Cerebellar nuclear complex (tissue), 1 donor: ENCODE measurements at places on chromosomes 5 and 9.
A peak's percentile ranks its signal among the peaks of the same experiment; 100 is the strongest.

DNA sequence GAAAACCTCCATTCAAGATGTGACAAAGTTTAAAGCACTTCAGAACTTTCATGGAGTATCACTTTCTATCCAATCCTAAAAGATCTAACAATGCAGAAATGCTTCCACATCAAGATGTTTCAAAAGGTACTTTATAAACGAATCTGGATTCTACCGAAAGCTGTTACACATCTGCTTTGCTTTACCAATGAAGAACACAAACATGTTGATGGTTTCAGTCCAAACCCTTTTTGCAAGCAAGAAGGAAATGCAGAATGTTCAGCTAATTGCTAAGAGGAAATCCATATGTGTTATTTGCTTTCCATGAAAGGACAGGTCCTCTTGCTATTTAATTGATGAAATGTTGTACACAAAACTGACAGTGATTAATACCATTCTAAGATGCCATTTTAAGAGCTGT is 419.6 kb downstream of the EFNA5 start:
- DNase-seq, result no peak

DNA sequence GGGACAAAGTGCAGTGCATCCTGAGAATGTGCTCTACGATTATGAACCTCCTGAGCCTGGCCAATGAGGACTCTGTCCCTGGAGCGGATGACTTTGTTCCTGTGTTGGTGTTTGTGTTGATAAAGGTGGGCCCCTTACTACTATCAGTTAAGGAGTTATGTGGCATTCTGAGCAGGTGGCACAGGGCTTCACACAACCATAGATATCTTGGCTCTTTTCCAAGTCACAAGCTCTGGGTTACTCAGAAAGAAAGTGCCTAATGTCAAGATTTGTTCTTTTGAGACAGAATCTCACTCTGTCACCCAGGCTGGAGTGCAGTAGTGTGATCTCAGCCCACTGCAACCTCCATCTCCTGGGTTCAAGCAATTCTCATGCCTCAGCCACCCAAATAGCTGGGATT is 99.0 kb downstream of the GAPVD1 start:
- no peak for DNase-seq

DNA sequence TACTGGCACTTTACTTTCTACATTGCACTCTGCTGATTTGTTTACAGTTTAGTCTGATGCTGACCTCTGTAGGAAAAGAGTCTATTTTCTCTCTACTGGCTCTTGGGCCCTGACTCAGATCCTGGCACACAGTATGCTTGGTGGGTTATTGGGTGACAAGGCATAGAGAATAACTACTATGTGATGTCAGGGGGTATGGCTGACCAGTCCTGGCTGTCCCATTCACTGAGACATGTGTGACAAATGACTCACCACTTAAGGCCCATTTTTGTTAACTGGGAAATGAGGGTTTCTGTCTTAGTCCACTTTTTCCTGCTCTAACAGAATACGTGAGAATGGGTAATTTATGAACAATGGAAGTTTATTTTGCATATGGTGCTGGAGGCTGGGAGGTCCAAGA is 66.4 kb downstream of the DAPK1 start:
- no peak for DNase-seq

DNA sequence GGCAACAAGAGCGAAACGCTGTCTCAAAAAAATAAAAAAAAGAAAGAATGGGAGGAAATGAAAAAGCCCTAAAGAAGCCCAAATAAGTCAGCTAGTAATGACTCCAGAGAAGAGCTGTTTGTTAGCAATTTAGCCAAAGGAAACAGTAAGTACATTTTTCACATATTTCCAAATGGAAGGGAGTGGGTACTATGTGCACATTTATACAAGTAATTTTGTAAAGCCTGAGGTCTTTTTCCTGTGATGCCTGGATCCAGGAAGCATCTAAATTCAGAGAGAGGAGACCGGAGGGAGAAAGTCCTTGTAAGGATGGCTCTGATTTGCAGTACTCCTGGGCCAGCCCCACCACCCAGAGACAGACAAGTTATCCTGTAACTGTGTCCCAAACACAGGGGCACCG is 14.7 kb downstream of the FBP1 start:
- DNase-seq, result no peak

DNA sequence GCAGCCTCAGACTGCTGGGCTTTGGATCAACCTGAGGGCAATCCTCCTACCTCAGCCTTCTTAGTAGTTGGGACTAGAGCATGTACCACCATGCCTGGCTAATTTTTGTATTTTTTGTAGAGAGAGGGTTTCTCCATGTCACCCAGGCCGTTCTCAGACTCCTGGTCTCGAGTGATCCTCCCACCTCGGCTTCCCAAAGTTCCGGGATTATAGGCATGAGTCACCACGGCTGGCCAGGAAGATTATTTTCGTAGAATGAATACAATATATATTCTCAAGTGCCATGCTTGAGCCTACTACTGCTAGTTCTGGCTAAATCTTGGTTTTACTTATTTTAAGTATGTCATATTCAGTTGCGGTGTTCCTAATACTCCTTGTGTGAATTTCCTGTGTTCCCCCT is 88.2 kb upstream of the CLINT1 start:
- no peak for DNase-seq

DNA sequence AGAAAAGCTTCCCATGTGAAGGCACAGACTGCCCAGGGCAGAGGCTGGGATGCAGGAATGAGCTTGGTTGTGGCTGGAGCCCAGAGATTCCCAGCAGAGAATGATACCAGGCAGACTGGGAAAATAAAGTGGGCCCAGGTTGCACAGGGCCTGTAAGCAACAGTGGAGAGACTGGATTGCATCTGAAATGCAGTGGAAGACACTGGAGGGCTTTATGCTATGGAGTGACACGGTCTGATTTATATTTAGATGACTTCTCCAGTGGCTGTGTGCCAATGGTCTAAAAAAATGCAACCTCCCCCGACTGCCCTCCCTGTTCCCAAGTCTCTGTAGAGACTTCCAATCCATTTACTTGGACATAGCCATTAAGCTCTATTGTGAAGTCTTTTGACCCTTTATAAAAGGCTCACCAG is 951.1 kb upstream of the DMAC1 start:
- DNase-seq, result no peak

DNA sequence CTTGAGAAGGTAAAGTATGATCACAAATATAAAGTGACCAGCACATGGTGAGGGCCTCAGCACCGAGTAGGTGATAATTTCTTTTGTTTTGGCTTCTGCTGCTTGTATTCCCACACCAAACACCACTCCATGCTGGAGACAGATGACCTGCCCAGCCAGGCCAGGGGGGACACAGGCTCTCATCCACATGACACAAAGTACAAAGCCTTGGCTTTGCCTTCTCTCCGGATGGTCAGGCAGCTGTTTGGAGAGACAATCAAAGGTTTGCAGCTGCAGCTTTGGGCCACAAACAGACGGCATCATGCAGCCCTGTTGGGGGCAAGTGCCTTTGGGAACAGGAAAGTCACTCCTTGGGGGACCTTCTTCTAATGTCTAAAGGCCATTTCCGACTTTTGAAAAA is 226.2 kb upstream of the KLF4 start:
- DNase-seq, result no peak

DNA sequence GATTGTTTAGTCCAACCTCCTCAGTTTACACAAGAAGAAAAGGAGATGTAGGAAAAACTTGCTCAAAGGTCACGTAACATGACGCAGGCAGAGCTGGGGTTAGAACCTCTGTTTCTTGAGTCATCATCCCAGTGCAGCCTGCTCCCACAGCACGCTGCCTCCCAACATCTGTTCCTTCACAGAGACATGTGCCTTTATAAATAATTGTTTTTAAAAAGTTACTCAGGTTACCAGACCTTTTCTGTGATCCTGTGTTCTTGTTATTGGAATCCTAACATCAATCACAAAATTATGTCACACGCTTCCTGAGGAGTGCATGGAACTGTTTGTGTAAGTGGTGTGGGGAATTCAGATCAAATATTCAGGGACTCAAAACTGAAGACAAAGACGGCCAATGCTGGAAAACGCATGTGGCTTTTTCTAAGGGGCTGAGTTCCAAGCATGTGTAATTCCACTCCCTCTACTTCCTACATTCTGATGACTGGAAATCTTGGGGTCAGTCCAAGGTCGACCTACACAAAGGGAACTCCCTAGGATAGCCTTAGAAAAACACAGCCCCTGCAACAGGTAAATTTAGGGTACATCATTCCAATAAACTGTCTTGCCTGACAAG is 184.3 kb downstream of the TSSK1B start:
- DNase-seq, result no peak

- DNase-seq, result no peak
Observed at GRCh38 chr5:124421584-124421983, 324.9 kb downstream of the ZNF608 start.

DNA sequence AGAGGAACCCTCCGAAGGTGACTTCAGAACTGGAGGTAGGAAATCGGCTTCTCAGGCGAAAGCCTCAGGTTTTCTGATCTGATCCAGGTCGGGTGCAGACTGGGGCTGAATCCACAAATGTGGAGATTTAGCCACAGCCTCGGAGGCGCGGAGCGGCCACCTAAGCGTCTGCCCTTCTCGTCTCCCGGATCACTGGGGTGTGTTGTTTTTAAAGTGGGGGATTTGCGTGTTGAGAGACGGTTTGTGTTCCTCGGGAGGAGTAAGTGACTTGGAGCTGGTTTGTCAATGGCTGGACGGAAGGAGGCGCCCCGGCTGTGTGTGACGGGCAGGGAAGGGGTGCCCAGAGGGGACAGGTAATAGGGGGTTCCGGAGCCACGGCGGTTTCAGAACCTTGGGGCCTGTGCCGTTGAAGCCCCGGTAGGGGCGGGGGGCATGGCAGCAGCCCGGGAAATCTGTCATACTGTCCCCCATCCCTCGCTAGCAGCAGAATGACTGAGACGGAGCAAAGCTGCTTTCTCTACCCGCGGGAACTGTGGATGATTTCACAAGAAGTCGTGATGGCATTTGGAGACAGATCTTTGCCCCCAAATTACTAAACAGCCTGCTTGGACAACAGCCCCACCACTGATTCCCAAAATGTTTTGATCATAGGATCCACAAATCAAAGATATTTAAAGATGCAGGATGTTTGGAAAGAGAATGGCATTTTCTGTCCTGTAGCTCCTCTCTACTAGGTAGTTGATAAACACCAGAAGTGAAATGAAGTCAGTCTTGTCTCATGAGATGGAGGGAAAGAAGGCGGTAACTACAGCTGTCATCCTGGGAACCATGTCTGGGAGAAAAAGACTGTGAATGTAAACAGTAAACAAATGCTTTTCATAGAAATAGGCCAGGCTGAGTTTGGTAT is 216.5 kb downstream of the PDZD2 start:
- DNase-seq, result no peak

DNA sequence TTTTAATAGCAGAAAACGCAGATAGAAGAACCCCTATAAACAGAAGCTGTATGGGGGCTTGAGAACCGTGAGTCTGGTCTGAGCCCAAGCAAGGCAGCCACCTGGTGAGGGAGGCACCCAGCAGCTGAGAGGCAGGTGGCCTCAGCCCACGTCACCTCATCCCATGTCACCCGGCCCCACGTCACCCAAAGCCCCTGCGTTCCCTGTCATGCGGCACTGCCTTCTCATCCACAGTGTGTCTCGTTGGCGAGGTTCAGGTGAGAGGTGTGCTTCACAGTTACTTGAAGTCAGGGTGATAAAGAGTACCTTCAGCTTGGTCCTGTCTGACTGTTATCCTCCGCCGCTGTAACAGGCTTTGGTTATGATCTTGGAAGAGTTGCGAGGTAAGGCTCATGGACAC is 80.6 kb upstream of the IRX4 start:
- DNase-seq, result no peak

GRCh38 chr9:131423171-131423581 is 29.3 kb downstream of the PRRC2B start:
- DNase-seq, result peak; percentile 57

DNA sequence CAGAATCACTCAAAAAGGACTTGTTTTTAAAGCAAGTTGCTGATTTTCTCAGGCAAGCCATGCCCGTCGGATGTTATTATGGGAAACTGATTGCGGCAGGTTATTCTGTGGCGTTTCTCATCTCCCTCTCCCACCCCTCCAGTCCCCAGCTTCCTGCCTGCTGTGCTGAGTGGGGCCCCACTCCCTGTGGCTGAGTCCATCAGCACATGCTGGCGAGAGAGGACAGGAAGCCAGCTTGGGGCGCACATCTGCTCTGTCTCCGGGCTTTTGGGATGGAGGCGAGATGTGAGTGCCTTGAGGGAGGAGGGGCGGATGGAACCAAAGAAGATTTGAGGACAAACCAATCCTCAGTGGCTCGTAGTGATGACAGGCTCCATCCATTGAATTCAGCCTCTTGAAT is 108.0 kb downstream of the DAPK1 start:
- DNase-seq, result no peak

DNA sequence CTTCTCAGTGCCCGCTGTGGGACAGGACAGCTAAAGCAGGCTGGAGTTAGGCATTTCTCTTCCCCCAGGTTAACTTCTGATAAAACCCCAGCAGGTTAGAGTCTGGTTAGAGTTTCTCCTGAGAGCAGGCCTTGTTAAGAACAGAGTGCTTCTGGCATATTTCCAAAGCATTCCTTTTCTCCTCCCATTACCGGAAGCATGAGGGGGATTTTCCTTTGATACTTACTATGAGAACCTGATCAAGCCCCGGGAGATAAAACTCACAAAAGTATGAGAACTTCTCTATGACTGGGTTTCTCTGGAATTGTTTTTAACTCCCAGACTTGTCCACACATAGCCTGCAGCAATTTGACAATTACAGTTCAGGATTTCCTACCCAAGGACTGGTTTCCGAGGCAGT is 77.4 kb upstream of the MAST4 start:
- no peak for DNase-seq

DNA sequence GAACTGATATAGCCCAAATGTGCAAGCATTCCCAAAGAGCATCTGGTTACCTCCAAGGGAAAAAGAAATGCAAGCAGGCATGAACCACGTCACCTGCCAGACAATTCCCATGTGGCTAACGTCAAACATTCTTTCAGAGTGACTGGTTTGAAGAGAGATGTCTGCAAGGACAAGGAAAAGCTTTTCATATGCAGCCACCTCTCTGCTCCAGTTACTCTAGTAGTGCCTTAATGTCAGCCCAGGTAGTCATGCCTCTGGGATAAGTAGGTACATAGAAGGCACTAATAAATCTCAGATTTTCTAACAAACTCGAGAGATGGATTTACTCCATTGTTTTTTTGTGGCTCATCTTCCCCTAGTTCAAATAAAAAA is 96.8 kb upstream of the IFNK start:
- DNase-seq, result no peak

DNA sequence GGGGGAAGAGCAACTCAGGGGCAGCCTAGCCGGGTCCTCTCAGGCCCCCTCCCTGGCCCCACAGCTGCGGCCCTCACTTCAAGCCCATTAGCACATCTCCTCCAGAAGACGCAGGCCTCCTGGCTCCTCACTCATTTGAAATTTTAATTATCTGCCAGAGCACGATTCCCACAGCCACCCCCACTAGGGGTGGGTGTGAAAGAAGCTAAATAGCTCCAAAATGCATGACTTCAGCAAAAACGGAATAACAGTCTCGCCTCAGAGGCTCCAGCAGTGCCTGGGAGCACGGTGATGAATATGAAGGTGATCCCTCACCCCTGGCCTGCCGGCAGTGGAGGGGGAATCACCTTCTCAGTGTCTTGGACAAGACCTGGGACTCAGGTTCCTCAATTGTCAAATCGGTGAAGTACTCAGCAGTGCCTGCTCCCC is 61.1 kb upstream of the HRH2 start:
- DNase-seq, result no peak

GRCh38 chr5:136435946-136436543 is 70.7 kb upstream of the TRPC7 start:
- no peak for DNase-seq
